ENCODE measurements at places on chromosomes 6 and 20.

DNA sequence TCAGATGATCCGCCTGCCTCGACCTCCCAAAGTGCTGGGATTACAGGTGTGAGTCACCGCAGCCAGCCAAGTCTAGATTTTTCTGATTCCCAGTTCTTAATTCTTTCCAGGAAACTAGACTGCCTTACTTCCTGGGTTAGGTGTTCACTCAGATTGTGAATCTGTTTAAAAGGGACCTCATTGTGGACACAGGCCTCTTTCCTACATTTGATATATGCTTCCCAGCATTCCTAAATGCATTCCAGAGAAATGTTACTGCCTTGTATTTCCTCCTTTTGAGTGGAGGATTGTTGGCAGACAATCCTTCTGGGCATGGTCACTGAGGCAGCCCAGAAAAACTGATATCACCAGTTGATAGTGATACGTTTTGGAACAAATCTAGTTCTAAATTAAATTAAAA is 15.7 kb downstream of the TMEM181 start:
- no peak for DNase-seq

GRCh38 chr6:150409576-150410066 is 40.8 kb downstream of the IYD start:
- no peak for DNase-seq

DNA sequence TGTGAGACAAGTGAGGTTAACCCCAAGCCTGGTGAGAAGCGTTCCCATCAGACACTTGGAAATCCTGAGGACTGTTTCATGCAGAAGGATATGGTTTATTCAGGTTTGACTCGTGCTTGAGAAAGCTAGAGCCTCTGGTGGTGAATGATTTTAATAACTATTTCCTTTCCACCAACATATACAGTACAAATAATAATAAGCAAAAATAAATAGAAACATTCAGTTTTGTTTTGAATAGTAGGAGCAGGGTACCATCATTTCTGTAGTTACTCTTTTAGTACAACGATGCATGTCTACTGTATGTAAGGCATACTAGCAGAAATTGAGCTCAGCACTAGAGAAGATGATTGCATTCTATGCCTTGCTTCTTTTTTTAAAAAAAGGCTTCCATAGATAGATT is 33.5 kb downstream of the PLG start:
- DNase-seq = no peak

GRCh38 chr6:11433860-11434259 is 103.7 kb upstream of the TMEM170B start:
- no peak for DNase-seq

Measured in H54 (cell line).